ENCODE measurements at places on chromosomes 5 and 9. TPM values are rescaled to one million over a fixed set of nuclear protein-coding genes. Genes with fewer than 3 reads are reported as not detected.

Gene PHF24
- 0.39 TPM for total RNA-seq

Gene GRIA1
- not detected for total RNA-seq

Gene PCDHGA10
- 4.4 TPM for total RNA-seq

Gene COL23A1
- not detected for total RNA-seq

Gene FAM153A
- not detected for total RNA-seq

Gene OR1N1
- total RNA-seq, result not detected

Gene PCSK5
- total RNA-seq, result 8.2 TPM

Gene PAXX
- 16.8 TPM for total RNA-seq

Gene PDE8B
- not detected for total RNA-seq

Gene PCDHB11
- 0.39 TPM for total RNA-seq

Data from placental epithelial cell (primary cell).